Nucleus accumbens (tissue), 56 donors: ENCODE measurements at places on chromosomes 2 and 18.

DNA sequence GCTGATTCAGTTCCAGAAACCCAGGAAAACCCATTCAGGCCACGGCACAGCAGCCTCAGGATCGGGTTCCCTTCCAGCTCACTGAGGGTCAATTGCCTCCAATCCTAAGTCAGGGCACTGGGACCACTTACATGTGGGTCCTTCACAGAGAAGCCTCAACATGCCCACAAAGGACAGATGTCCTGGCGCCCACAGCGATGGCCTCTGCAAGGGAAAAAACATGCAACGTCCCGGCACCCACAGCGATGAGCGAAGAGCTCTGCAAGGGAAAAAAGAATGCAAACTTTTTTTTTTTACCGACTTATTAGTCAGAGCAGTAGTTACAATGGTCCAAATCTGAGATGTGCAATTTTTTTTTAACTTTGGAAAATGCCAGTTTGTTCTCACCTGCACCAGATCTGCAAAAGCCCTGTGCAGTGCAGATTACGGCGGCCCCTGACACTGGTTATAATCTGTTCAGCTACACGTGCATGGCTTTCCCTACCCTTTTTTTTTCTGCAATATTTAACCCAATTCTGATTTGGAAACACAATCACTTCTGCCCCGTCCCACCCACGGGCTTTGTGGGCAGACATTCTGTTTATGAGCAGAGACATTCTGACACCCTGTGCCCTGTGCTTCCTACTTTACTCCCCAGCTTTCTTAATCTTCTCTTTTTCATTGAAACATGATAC lies 159.3 kb upstream of the SALL3 start:
- DNase-seq: no peak

GRCh38 chr2:58900246-58901027 lies 659.3 kb upstream of the FANCL start:
- no peak for DNase-seq

GRCh38 chr2:126932529-126932928 lies 33.8 kb downstream of the TEX51 start:
- DNase-seq: no peak

DNA sequence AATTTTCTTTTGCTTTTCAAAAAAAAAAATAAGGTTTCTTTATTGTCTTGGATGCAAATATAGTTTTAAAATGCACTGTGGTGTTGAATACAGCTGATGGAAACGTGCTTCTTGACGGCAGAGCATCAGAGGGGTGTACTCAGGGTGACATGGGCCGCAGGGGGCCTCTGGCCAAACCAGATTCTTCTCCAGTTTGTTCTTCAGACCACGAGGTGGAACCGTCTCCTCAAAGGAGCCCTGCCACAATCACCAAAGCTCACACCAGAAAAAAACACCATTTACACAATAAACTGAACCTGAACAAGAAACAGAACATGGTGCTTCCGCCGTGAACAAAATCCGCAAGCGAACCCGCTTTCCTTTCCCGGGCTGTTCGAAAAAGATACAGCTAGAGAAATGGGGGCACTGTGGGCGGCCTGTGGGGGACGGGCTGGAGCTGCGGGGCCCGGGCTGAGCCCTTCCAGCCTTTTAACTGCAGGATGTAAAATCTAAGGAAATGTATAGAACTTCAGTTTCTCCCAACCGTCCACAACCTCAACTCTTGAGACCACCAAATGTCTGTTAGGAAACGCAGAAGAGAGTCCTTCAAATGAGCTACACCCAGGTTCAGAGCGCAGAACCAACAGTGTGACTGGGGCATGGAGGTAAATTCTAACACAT lies 34.5 kb downstream of the PSMG2 start:
- no peak for DNase-seq

DNA sequence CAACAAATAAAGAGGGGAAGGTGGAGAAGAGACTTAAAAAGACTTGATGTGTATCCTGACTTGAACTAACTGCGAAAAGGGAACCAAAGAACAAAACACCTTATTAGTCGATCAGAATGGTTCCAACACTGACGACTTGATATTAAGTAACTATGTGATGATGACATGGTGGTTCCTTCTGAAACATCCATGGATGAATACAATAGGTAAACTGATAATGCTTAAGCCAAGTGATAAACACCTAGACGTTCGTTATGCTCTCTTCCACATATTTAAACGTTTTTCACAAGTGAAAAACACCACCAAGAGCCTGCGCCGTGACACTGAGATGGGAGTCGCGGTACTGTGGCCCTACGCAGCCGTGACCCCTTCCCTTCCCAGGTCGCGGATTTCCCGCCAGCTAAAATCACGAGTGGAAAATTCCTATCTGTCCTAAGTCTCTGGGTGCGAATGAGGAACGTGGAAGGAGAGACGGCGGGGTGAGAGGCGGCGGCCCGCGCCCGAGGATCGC lies 797 bp downstream of the TTC32 start:
- DNase-seq: peak; percentile 60

DNA sequence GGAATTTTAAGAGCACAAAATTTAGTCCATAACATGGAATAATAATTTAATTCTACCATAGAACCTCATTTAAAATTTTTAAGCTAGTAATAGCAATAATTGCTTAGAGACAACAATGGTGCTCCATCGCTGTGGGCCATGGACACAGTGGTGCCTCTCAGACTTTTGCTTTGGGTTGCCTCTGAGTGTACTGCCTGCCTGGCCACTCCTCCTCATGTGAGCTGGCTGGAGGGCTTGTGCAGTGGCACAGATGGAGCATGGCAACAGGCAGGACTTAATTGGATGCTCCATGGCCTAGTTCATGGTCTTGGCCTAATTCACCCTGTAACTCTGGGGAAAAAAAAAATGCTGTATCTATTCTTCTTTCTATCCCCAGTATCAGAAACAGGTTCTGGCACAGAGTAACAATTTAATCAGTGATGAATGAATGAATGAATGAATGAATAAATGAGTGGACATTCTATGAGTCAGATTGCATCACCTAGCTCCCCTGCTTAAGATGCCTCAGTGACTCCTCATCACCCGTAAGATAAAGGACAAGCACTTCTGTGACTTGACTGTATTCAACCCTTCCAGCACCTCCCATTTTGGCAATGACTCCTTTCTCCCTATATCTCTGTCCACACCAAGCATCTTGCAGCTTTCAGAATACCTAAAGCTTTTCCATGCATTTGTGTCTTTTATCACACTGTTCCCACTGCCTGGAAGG lies 211.8 kb upstream of the SLC14A2 start:
- DNase-seq: no peak

DNA sequence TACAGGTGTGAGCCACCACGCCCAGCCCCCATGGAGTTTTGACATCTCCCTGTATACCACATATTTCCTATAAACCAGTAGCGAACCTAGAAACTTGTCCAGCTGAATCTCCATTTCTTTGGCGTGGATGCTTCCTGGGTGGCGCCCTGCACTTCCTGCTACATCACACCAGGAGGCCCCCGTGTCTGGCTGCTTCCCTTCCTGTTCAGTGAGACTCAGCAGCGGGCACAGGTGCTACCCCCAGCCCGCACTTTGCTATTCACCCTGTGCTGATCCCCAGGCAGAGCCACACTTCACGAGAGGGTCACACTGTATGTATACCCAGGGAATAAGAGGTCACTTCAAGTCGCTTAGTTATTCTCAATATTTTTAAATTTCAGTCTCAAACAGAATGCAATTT lies 35.0 kb downstream of the CYP27C1 start:
- DNase-seq: no peak

DNA sequence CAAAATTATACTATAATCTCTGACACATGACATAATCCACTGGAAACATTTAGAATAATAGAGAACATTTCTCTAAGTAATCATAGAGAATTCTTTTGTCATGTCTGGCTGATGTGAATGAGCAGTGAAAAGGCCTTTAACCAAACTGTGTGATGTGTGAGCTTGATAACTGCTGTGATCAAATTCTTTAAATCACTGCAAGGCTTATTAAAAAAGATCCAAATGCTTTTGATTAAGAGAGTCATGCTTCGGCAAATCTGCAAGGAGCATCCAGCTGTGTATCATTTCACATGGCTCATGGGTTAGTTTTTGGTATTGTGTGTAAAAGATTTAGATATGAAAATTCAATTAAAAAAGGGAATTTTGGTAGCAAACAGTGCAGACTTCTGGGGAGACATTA lies 58.6 kb upstream of the TFPI start:
- DNase-seq: no peak

DNA sequence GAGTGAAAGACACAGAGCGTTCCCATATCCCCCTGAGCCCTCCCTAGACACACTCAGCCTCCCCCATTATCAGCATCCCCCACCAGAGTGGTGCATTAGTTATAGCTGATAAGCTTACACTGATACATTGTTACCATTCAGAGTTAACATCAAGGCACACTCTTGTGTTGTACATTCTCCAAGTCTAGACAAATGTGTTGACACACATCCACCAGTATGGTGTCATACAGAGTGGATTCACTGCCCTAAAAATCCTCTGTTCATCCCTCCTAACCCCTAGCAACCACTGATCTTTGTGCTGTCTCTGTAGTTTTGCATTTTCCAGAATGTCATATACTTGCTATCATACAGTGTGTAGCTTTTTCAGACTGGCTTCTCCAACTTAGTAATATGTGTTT lies 78.0 kb upstream of the RPL31 start:
- no peak for DNase-seq

GRCh38 chr2:190859347-190860297 lies 21.0 kb upstream of the GLS start:
- DNase-seq: no peak

DNA sequence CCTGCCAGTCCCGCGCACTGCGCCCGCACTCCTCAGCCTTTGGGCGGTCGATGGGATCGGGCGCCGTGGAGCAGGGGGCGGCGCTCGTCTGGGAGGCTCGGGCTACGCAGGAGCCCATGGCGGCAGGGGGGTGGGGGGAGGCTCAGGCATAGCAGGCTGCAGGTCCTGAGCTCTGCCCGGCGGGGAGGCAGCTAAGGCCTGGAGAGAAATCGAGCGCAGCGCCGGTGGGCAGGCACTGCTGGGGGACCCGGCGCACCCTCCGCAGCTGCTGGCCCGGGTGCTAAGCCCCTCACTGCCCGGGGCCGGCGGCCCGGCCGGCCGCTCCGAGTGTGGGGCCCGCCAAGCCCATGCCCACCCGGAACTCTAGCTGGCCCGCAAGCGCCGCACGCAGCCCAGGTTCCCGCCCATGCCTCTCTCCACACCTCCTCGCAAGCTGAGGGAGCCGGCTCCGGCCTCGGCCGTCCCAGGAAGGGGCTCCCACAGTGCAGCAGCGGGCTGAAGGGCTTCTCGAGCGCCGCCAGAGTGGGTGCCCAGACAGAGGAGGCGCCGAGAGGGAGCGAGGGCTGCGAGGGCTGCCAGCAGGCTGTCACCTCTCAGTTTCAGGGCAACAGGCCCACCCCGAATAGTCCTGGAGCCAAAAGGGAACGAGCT lies 74.1 kb downstream of the PSMG2 start:
- DNase-seq: no peak

DNA sequence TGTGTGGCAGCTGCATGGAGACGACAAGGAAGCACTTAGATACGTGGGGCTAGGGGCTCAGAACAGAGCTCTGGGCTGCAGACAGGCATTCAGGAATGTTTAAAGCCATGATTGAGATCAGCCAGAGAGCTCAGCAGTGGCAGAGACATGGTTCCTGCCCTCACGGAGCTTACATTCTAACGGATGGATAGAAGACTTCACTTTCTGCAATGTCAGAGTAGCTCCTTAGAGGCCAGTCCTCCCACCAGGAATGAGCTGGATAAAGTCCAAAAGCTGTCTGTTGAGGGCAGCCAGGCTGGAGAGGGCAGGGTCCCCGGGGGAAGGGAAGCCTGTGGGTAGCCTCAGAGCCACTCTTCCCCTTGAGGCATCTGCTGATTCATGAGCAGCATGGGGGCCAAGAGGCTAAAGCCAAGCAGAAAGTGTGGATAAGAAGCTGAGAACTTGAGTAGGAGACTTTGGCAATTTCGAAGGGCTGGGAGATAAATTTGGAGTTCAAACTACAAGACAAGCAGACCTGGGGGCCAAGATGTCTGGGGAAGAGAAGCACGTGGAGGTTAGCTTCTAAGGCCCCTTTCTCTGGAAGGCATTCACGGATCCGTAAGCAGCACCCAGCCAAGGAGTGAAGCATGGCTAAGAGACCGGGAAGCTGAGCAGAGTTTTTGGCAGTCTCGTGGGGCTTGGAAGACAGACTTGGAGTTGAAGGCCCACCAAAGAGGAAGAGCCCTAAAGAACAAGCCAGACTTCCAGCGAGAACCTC lies 9.7 kb upstream of the CIB4 start:
- no peak for DNase-seq

DNA sequence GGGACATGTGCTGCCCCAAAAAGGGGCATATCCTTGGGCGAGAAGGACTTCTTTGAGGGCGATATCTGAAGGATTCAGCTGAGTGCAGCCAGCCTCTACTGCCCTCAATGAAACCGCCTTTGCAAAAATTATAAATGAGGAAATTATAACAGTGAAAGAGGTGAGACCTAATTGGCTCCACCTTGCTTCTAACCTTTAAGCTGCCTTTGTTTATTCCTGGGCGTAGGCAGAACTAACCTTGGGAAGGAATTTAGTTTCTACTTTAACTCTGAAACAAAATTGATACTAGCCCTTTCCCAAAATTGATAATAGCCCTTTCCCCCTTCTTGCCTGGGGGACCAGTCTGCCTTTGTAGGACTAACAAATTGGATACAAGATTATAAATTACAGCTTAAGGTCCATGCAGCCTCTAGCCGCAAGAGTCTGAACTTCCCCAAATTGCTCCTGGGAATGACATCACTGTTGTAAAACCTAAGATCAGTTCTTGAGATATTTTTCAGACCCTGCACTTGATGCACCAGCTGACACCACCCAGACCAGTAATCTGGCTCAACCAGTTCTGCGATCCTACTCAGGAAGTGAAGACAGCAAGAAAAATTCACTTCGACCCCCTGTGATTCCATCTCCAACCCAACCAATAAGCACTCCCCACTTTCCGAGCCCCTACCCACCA lies 36.0 kb upstream of the ASAP2 start:
- no peak for DNase-seq

DNA sequence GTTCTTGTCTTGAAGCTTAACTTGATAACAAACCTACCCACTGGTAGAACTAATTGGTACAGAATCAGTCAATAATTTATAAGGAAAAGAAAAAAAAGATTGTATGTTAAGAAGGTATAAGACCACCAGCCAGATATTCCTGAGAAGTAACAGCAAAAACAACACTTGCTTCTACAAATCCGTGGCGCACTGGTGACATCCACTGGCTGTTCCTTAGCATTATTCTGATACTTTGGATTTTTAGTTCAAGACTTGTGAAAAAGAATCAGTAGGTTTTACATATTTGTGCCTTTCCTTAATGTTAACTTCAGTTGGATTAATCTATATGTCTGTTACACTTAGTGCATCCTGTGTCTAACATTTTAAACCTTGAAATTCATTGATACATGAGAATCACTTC lies 141.8 kb downstream of the GRB14 start:
- no peak for DNase-seq
